ENCODE measurements at places on chromosomes 12 and 14.

- DNase-seq = no peak
Observed at GRCh38 chr12:52703878-52704277, 554 bp upstream of the KRT77 start.

DNA sequence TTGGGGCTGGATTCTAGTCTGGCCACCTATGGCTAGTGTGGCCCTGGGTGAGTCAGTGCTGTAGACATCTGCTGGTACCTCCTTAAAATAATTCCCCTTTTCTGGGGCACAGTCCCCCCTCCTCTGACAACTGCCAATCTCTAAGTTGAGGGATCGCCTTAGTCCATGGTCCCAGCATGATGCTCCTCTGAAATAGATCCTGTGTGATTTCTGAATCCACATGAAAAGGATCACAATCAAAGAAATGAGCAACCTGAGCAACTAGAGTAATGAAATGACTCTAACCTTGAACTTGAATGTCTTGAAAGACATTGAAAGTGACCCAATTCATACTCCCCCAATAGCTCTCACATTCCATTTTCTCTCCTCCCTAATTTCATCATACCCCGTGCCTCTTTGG lies 332.5 kb downstream of the VRK1 start:
- no peak for DNase-seq

DNA sequence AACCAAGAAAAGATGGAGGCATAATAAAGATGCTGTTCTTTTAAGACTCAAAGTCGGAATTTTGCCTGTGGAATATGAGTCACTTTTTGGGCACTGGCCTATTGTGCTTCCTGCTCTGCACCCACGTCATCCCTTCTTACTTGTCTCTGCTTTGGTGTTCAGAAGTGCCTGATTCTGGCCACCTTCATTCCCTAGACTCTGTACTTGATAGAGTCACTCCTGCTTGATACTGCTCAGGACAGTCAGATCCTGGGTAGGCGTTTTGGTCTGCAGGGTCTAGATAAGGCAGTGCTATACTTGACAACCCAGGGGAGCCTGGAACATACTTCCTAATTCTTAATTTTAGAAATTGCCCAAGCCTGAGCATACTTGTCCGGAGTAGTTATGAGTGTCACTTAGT lies 1.9 kb downstream of the LRRK2 start:
- DNase-seq = no peak

DNA sequence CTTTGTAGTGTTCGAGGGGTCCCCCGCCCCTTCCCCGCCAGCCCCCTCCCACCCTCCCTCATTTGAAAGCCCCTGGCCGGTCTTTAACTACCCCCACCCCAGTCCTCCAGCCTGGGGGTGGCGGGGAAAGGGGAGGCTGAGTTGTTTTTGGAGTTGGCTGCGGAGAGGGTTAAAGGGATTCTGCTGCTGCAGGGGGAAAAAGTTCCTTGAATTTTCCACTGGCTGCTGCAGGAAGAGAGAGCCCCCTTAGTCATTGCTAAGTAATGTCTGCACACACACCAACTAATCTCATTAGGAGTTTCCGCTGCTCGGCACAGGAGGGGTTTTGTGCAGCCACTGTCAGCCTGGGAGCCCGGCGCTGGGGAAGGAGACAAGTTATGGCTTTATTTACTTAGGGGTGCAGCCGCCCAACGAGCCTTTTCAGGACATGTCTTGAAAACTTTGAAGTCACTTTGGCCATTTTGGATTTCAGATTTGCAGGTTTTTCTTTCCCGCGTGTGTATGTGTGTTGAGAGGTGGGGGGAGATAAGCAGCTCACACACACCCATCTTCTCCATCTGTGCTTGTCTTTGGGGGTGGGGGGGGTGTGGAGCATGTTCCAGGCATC lies 1.8 kb downstream of the ELK3 start:
- DNase-seq = peak; percentile 76

- DNase-seq = no peak
Observed at GRCh38 chr14:95126906-95127530, 30.3 kb downstream of the DICER1 start.

DNA sequence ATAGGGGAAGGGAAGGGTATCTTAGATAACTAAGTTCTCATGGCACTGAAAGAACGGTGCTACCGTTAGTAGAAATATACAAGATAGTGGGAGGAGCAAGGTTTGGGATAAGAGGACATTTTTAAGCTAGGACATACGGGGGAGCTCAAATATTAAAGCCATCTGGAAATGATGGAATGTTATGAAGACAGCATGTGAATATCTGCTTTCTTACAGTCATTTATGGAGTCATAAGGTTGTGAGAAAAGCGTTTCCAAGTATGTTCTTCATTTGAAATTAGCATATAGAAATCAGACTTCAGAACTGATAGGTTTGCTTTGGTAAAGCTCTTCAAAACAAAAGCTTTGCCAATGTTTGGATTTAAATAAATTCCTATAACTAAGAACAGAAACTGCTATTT lies 62.3 kb downstream of the OTOGL start:
- DNase-seq = no peak

- no peak for DNase-seq
Observed at GRCh38 chr12:115160271-115161128, 476.5 kb upstream of the TBX3 start.

DNA sequence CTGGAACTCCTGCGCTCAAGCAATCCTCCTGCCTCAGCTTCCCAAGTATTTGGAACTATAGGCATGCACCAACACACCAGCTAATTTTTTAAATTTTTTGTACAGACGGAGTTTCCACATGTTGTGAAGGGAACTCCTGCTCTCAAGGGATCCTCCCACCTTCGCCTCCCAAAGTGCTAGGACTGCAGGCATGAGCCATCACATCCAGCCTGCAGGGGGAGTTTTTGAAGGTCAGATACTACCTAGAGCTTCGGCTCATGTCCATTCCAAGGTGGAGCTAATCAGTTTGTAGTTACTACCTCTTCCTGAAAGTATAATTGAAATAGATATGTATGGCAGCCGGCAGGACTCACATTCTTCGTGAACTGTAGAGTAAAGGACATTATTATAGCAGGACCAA lies 3.7 kb upstream of the TAS2R19 start:
- no peak for DNase-seq

Data from activated CD8-positive, alpha-beta memory T cell treated with anti-CD3 and anti-CD28 coated beads, Interleukin-2, amount 50 U/mL, for 48 hours (primary cell).